GM12865 (cell line): ENCODE measurements at places on chromosomes 11 and 22.

GRCh38 chr11:12900496-12900895 is 108.6 kb upstream of the RASSF10 start:
- no peak for DNase-seq

DNA sequence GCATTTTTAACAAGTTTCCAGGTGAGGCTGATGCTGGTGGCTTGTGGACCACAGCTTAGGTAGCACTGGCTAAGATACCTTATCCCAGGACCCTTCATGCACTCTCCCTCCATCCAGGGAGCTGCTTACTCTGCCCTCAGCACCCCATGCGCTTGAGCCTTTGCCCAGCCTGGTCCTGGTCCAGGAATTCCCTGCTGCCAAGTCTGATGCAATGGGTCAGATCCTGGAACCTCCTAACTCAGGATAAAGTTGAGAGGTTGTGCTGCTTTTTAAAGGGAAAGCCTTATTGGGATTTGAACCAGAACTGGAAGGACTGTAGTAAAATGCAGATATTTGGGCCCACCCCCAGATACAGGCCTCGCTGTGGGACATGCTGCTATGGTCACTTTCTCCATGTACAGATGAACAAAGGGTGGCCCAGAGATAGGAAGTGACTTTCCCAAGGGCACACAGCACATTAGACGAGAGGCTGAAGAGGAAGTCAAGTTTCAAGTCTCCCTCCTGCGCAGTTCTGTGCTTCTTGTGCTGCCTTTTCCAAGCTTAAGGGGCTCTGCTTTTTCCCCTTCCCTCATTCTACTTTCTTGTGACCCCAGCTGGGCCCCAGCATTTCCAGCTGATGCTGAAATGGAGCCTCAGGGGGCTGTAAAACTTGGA is 824 bp upstream of the LGALS12 start:
- no peak for DNase-seq

GRCh38 chr22:17695986-17696385 is 57.4 kb downstream of the BCL2L13 start:
- no peak for DNase-seq

DNA sequence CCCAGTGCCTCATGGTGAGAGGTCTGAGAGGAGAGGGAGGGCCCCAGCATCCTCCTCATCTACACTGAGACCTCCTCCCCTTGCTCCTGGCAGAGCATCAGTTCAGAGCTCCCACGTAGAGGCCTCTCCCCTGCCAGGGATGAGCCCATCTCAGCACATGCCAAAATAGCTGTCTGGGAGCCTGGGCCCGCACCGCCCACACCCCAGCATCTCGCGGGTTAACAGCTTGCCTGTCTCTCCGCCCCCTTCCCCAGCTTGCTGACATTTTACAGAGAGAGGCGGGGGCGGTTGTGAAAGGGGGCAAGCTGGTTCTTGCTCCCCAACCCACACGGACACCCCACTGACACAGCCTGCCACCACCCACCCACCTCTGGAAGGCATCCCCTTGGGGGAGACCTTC is 6.4 kb downstream of the DGKZ start:
- DNase-seq: no peak

DNA sequence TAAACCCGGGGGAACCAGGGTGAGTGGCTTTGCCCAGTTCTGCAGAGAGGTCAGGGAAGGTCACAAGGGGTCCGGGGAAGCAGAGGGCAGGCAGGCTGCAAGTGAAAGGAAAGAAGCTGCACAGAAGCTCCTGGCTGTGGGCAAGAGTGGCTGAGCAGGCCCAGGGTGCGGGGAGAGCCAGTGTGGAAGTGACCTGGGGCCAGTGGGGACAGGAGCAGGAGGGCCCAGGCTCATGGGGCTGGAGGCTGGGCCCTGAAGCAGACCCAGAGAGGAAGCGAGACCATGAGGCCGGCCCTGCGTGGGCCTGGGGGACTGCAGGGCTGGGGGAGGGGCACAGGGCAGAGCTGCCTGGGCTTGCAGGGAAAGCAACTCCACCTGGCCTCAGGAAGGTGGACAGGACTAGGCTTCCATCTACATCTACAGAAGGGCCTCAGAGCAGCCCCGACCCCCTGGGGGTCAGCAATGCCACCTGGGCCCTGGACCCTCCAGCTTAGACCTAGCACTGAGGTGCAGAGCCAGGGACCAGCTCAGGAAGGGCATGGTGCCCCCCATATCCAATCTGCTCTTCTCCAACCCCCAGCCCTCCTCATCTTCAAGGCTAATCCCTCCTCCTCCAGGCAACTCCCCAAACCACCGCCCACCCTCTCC is 11.6 kb downstream of the IGF2 start:
- DNase-seq: no peak
